Spinal cord (tissue), 10 donors: ENCODE measurements at places on chromosomes 16 and 17. TPM values are rescaled to one million over a fixed set of nuclear protein-coding genes. Genes with fewer than 3 reads are reported as not detected.

DNA sequence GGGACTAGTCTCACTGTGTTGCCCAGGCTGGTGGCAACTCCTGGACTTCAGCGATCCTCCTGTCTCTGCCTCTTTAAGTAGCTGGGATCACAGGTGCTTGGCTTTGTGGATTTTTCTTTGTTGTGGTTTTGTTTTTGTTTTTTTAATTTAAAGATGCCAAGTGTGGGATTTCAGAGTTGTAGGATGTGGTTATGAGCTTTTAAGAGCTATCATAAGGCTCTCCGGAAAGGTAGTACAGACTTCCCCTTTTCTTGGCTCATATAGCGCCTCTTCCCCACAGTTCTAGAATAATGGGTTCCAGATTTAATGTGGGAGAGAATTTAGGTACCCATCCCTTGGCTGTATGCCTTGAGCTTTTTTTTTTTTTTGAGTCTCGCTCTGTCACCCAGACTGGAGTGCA lies 17.1 kb downstream of the AKAP1 start:
- peaks cover 19% of the 10 kb centered on the region for H3K4me1 ChIP-seq
- no peak overlapping the region for H3K27ac ChIP-seq
- H3K4me3 ChIP-seq = no peak overlapping the region
- DNase-seq = no peak

- peaks cover 2% of the 10 kb centered on the region for H3K4me1 ChIP-seq
- H3K27me3 ChIP-seq = no peaks in the 10 kb centered on the region
- H3K36me3 ChIP-seq = no peaks in the 10 kb centered on the region
- no peak overlapping the region for H3K4me3 ChIP-seq
Observed at GRCh38 chr16:15502041-15502725, 67.8 kb downstream of the BMERB1 start.

GRCh38 chr17:68854452-68854851 lies 100.7 kb downstream of the ABCA8 start:
- H3K27ac ChIP-seq = no peak overlapping the region
- H3K36me3 ChIP-seq = no peaks in the 10 kb centered on the region
- H3K4me3 ChIP-seq = no peak overlapping the region
- H3K4me1 ChIP-seq = no peaks in the 10 kb centered on the region

DNA sequence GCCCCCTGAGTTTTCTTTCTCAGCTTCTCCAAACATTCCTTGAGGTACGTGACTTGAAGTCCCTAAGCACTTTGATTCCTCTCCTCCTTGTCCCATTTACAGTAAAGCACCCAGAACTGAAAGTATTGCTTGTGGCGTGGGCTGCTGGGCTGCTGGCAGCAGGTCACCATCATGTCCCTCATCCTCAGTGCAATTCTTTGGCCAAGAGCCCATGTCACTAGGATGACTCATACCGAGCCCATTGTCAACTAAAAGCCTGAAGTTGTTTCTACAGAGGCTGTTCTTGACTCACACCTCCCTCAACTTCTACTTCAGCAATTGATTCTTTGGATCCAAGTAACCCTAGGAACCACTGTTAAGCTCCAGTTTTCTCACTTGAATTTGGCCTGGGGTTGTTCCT lies 54.3 kb downstream of the KPNA2 start:
- no peaks in the 10 kb centered on the region for H3K36me3 ChIP-seq
- H3K27me3 ChIP-seq = no peaks in the 10 kb centered on the region
- H3K4me1 ChIP-seq = no peaks in the 10 kb centered on the region
- no peak overlapping the region for H3K27ac ChIP-seq
- DNase-seq = no peak

The ZSCAN10 gene
- not detected for total RNA-seq

DNA sequence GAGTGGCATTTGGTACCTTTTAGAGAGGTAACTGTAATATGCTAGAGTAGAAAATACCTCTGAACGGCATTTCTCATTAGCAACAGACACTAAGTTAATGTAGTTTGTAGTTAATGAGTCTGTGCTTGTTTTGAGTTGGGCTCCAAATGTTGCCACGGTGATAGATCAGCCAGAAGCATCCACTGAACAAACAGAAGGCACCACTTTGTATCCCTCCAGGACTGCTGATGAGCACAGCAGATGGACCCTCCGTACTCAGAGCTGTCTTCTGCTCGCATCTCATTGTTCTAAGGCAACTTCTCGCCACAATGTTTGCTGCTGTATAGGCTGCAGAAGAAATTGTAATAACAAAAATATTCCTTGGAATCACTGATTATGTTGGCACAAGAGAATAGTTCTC lies 56.1 kb downstream of the TNRC6C start:
- no peaks in the 10 kb centered on the region for H3K27me3 ChIP-seq
- H3K4me1 ChIP-seq = peaks cover 5% of the 10 kb centered on the region
- DNase-seq = no peak
- H3K36me3 ChIP-seq = peaks cover 14% of the 10 kb centered on the region
- no peak overlapping the region for H3K27ac ChIP-seq

DNA sequence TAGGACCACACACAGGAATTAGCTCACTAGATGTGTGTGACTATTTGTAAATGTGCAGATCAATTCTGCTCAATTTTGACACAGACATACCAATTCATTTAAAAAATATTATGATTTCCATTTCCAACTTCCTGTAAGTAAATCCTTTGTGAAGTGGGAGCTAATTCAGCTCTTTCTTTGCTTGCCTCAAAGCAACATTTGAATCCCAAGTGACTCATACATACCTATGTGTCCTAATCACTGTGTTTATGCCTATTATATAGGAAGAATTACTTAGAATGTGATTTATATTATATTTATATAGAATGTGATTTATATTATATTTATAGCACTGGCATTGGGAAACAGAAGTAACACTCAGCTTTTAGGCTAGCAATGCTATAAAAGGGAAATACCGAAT lies 195.9 kb upstream of the C17orf78 start:
- no peaks in the 10 kb centered on the region for H3K36me3 ChIP-seq
- no peaks in the 10 kb centered on the region for H3K4me1 ChIP-seq
- no peaks in the 10 kb centered on the region for H3K27me3 ChIP-seq
- no peak for DNase-seq
- H3K4me3 ChIP-seq = no peak overlapping the region

The CFAP119 gene
- 11.2 TPM for total RNA-seq

GRCh38 chr17:78826421-78826820 lies 14.2 kb downstream of the USP36 start:
- H3K27ac ChIP-seq = no peak overlapping the region
- H3K36me3 ChIP-seq = peaks cover 85% of the 10 kb centered on the region
- DNase-seq = no peak
- H3K4me1 ChIP-seq = peaks cover 6% of the 10 kb centered on the region
- no peaks in the 10 kb centered on the region for H3K27me3 ChIP-seq

DNA sequence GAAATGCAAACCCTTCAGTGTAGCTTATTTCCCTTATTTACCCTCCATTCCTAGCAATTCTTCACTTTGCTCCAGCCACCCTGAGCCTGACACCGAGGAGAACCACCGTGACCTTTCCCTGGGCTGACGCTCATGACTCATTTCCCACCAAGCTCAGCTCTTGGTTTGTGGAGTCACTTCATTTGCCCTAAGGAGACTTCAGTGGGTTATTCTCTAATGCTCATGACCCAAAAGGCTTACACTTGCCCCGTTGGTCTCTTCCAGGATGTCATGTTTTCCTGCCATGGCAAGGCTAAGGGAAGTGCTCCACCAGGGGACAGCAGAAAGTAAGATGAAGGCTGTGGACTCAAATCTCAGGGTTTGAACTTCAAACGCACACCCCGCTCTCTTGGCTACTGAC lies 161.0 kb downstream of the CBLN1 start:
- no peaks in the 10 kb centered on the region for H3K4me1 ChIP-seq
- H3K36me3 ChIP-seq = no peaks in the 10 kb centered on the region

The TIMP2 gene
- total RNA-seq = 161 TPM

- H3K4me3 ChIP-seq = no peak overlapping the region
- H3K27me3 ChIP-seq = no peaks in the 10 kb centered on the region
- H3K27ac ChIP-seq = no peak overlapping the region
- no peak for DNase-seq
Observed at GRCh38 chr17:33811984-33812577, 443.0 kb upstream of the CCL2 start.

DNA sequence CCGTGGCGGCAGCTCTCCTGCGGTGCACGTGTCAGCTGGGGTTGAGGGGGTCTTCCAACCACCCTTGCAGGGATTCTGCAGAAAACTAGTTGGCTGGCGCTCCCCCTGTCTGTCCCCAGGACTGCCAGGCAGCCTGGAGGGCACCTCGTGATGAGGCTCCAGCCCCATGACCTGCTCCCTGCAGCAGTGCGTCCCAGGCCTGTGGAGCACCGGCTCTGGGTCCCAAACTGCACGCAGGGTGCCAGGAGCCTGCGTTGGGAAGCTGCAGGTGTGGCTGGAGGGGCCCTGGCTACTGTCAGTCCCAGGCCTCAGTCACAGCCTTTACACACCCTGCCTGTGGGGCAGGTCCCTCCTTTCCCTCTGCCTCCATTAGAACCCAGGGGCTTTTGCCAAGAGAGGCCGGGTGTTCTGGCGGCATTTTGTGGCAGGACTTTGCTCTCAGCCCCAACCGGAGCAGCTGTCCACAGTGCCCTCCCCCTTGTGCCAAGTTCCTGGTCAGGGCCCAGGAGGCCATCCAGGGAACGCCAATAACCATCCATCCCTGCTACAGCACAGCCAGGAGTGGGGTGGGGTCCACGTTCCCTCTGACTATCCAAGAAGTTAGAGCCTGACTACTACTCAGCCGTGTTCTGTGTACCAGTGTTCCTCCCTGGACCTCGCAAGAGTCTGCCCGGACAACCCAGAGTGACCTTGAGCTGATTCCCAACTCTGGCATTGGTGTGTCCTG lies 9.2 kb downstream of the CHMP6 start:
- peaks cover 58% of the 10 kb centered on the region for H3K36me3 ChIP-seq
- peaks cover 14% of the 10 kb centered on the region for H3K27me3 ChIP-seq
- DNase-seq = no peak
- no peak overlapping the region for H3K4me3 ChIP-seq
- no peak overlapping the region for H3K27ac ChIP-seq
